ENCODE measurements at places on chromosomes 16 and 17.

DNA sequence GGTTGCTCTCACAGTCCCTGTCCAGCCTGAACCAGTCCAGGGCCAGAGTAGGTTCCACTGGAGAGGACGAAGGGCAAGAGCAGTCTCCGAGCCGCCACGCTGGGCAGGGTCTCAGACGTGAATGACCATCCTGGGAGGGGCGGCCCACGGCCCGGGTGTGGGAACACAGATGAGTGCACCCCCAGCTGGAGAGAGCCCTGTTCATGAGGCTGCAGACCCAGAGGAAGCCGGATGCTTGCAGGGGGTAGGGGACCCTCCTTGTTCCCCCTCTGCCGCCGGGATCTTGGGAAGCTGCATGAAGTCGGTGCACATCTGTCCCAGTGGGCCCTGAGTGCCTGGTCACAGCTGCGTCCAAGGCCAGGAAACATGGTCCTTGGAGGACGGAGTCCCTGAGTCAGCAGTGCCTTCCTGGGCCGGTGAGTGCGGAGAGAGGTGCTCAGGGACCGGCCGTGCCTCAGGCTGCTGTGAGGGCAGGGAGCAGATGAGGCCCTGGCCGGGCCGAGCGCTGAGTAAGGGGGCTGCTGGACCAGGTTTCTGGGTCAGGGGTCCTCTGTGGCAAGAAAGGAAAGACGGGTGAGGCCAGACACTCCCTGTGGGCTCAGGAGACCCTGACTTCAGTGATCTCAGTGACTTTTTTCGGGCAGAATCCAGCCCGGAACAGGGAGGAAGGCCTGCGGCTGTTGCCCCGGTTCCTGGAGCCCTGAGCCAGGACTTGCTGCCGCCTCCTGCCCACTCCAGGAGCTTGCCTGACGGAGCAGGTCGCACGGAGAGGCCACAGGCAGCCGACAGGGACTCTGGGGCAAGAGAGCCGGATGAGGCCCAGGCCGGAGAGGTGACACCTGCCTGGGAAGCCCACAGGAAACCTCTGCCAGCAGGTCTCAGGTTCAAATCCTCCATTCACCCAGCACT lies 45.8 kb downstream of the ACTG1 start:
- no peak for DNase-seq

GRCh38 chr17:80319262-80319998 lies 58.8 kb downstream of the RNF213 start:
- no peak for DNase-seq

GRCh38 chr16:51030516-51030915 lies 120.6 kb downstream of the SALL1 start:
- DNase-seq: no peak

- no peak for DNase-seq
These were observed 143.1 kb upstream of the CHMP6 start for GRCh38 chr17:80848449-80849102.

- DNase-seq: no peak
These were observed 11.6 kb downstream of the AQP8 start for GRCh38 chr16:25228372-25228771.

DNA sequence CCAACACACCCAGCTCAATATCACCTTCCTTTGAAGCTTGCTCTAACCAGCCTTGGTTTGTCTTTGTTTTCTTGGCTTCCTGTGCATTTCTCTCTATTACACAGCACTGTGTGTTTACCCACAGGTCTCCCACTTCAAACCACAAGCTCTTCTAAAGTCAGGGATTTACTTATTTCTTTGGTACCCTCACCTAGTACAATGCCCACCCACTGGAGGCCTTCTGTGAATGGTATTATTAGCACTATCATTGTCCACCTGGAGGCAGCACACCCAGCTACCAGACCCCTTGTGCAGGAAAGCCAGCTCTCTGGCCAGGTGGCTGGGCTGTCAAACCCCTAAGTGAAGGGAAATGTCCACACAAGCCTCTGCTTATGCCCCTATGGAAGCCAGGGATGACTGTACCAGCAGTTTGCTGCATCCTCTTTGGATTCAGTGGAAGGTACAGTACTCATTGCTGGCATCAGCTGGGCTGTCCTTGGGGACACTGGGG lies 9.4 kb upstream of the TOP2A start:
- peak; percentile 31 for DNase-seq
